Hepatic stellate cell (primary cell): ENCODE measurements at places on chromosomes 7 and 10.

GRCh38 chr10:123519861-123520260 lies 146.3 kb upstream of the GPR26 start:
- no peak for DNase-seq

DNA sequence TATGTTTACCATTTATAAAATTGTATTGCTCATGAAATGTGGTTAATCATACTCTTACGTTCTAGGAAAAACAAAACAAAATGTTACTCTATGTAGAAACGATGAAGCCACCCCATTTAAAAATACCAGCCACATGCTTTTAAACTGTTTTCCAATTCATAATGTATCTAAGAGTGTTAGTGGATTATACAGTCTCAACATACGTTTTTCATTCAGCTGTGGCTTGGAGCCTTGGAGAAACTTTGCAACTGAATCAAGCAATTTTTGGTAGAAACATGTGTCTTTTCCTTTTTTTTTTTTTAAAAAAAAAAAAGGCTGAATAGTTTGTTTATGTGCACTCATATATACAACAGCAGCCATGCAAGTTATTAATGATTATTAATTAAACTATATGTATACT lies 378.0 kb upstream of the SEMA3D start:
- no peak for DNase-seq

DNA sequence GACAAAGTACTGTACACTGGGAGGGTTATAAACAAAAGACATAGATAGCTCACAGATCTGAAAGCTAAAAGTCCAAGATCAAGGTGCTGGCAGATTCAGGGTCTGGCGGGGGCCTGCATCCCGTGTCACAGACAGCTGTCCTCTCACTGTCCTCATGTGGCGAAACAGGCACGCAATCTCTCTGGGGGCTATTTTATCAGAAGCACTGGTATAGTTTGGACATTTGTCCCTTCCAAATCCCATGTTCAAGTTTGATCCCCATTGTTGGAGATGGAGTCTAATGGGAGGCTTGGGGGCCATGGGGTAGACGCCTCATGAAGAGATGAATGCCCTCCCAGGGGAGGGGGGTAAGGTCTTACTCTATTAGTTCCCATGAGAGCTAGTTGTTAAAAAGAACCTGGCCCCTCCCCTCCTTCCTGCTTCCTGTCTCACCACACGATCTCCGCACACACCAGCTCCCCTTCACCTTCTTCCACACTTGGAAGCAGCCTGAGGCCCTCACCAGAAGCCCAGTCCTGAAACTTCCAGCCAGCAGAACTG lies 72.5 kb upstream of the UCN3 start:
- DNase-seq, result no peak

DNA sequence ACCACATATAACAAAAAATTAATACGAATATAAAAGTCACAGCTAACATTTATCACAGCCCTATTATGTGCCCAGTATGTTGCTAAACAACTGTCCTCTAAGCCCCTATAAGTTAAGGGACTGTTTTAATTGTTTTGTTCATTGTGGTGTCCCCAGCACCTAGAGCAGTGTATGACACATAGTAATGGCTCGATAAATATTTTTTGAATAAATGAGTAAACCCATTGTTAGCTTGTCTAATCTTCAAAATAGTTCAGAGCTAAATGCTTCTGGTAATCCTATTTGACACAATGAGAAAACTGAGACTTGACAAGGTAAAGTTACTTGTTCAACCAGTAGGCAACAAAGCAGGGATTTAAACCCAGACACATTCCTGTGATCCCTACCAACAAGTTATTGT lies 78.4 kb upstream of the NEUROD6 start:
- DNase-seq, result no peak

GRCh38 chr7:157444011-157444842 lies 107.4 kb downstream of the DNAJB6 start:
- DNase-seq, result no peak

GRCh38 chr10:104258209-104258608 lies 3.5 kb downstream of the GSTO1 start:
- DNase-seq, result no peak

DNA sequence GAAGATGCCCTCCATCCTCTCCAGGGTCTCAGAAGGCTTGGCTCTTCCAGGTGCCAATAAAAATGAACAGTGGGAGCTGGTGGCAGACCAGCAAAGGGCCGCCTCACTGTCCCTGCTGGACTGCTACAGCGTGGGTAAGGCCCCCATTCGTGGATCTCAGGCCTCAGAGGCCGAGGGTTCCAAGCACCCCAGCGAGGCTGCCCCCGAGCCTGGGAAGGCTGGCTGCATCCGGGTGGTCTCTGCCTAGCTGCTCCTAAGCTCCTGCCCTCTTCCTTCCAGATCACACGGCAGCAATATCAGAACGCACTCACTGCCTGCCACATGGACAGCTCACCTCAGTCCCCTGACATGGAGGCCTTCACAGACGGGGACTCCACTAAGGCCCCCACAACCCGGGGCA lies 42.9 kb downstream of the GOT1 start:
- DNase-seq, result no peak

DNA sequence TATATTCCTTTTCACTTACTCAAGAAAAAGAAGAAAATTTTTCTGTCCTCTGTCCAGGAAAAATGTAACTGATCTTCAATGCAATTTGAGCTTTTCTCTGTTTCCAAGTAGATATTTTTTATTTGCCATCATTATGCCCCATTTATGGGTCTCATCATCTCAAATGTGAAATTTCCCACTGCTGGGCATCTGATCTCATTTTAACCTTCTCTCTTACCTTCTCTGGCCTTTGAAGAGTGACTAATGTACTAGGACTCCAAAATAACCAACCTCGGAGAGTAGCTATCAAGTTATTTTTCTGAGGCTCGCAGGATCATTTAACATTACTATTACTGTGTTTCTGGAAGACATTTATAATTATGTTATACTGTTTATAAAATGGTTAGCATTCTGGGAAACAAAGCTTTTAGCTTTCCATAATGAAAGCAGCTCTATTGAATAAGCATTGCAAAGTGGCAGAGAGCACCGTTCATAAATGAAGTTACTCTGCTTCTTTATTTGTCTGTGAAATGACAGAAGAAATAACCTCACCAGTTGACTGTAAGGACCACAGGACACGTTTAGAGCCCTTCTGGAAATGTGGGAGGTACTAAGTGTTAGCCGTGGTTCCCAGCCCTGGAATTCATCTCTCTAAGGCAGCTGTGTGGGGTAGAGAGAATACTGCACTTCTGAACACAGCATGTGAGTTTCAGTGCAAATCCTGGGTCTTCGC lies 33.3 kb upstream of the NMT2 start:
- DNase-seq, result peak; percentile 42

- DNase-seq, result no peak
Measured at GRCh38 chr10:110416776-110417711, 80.7 kb upstream of the DUSP5 start.

- DNase-seq, result peak; percentile 29
Measured at GRCh38 chr10:87850742-87851205, 12.6 kb downstream of the KLLN start.

GRCh38 chr7:155579565-155579964 lies 33.2 kb upstream of the CNPY1 start:
- DNase-seq, result no peak

DNA sequence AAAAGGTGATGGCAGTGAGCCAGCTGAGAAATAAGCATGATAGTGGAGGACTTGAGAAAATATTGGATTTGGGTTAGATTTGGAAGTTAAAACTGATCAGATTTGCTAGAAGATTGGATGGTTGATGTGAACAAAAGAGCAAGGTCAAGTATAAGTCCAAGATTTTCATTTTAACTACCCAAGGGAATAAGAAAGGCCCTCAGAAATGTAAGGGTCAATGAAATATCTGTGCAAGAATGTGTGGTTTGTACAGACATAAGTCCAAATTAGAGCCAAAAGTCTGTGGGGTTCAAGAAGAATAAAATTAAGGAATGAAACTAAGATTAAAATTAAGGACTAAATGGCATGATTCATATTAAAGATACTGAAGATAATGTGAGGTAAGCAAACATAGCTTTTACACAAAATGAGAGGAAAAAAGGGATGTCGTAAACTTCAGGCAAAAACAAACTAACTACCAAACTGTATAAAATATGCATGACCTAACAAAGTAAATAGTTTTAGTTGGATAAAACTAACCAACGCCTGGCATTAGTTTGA lies 78.4 kb upstream of the CACNA2D1 start:
- DNase-seq, result no peak

DNA sequence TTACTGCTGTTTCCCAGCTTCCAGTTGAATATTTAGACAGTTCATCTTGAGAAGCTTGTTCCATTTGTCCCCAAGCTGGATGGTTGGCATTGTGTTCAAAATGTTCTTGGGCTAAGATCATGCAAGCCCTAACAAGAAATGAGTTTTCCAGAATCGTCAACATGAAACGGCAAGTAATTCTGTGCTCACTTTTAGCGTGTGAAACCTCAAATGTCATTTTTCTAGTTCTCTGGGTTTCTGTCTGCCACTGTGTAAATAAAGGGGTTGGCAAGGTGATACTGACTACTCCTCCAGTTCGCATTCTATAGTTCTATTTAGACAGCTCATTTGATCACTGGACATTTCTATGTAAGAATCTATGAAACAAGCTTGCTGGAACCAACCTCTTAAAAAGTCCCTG lies 194.0 kb downstream of the AHR start:
- no peak for DNase-seq

- no peak for DNase-seq
Measured at GRCh38 chr7:24825381-24825794, 68.1 kb upstream of the GSDME start.

- DNase-seq, result no peak
Measured at GRCh38 chr10:111278266-111278665, 201.4 kb downstream of the ADRA2A start.

- no peak for DNase-seq
Measured at GRCh38 chr7:41893656-41894055, 190.8 kb upstream of the INHBA start.

GRCh38 chr7:94054130-94054529 lies 50.0 kb upstream of the BET1 start:
- DNase-seq, result no peak

- no peak for DNase-seq
Measured at GRCh38 chr10:80283119-80283518, 6.3 kb downstream of the MAT1A start.

GRCh38 chr7:13976594-13976993 lies 12.9 kb downstream of the ETV1 start:
- DNase-seq, result no peak

DNA sequence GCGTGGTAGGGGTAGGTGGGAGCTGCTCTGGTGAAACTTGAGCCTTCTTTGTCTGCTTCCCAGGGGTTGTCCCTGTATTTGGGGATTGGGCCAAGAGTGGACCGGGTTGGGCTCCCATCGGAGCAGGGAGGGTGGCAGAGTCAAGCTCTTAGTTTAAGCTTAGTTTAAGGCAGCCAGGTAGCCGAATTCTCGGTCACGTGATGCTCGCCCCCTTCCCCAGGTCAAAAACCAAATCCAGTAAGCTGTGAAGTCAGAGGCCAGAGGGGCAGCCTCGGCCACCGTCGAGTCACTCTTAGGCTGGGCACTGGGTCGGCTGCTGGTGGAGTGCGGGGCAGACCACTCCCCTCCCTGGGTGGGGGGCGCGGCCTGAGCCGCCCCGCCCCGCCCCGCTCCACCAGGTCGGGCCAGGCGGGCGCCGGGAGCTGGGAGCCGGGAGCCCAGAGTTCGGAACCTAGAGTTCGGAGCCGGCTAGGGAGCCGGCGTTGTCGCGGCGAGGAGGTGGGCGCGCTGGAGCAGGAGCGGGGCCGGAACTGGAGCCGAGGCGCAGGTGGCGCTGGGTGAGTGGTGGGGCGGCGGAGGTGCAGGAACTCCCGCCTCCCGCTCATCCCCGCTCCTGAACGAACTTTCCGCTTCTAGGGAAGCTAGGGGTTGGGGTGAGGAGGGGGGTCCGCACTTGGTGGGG lies 2.8 kb upstream of the LZTS2 start:
- peak; percentile 36 for DNase-seq

- DNase-seq, result no peak
Measured at GRCh38 chr10:34766811-34767494, 48.1 kb downstream of the PARD3 start.

DNA sequence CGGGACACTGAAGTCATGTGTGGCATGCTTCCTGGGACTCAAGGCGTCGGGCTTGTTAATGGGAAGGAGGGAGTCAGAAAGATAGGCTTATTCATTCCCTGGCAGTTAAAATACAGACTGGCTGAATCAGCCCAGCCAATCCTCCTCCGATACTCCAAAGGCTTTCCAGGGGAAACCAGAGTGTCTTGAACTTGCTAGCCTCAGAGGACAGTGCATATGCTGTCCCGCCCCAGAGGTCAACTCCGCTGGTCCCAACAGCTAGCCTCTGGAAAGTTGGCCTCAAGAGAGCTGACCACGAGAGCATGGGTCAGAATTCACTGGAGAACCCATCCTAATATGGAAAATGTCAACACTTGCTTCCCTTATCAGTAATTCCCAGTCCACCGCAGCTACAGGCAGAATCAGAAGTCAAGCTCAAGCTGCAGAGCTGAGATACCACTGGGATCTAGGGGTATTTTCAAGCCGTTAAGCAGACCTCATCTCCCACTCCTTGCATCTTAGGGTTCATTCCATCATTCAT lies 43.0 kb downstream of the ELMO1 start:
- no peak for DNase-seq

GRCh38 chr7:156021471-156021870 lies 209.2 kb upstream of the SHH start:
- no peak for DNase-seq

DNA sequence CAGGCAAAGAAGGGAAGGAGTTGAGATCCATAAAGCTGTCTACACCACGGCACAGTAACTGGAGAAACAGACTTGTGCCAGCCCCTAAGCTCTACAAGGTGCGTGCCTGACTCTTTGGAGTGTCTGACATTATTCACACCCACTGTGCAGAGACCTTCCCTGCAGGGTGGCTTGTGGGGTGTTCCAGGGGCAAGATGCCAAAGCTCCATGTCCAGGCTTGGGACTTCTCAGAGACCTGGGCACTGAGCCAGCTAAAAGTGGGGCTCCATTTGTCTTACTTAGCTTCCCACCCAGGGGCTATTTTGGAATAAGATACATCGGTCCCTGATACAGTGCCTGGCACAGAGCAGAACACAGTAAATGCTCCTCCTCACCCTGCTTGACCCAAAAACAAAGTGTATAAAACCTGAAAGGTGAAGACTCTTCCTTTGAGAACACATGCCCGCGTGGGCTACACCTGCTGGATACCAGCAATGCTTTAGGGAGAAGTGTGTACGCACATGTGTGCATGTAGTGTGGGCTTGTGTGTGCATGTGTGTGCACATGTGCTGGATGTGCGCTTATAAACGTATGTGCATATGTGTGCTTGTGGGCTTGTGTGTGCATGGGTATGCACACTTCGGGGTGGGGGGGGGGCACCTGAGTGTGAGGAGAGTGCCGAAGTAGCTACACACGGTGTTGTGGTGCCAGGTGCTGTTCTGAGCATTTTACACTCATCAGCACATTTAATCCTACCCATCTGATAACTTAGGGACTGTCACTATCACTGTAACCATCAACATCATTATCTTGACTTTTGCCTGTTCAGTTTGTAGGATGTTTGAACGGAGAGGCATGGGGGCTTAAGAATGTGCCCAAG lies 143.0 kb downstream of the ARHGAP22 start:
- DNase-seq, result no peak

DNA sequence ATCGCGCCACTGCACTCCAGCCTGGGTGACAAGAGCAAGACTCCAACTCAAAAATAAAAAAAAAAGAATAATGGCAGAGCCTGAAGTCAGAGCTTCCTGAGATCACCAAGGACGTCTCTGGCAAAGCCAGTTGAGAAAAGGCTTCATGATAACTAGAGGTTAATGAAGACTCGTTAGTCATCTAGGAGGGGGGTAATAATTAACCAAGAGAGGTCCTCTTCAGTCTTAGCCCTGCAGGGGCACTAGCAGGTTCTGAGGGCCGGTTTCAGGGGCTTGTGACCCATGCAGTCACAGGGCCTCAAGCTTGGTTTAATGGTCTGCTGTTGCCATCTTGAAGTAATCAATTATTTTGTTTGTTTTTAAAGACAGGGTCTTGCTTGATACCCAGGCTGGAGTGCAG lies 28.6 kb upstream of the PROSER2 start:
- DNase-seq, result no peak
